Prostate gland (tissue), 2 donors: ENCODE measurements at places on chromosomes 11 and 22.

GRCh38 chr11:2808850-2809846 is 76.4 kb downstream of the CDKN1C start:
- H3K27me3 ChIP-seq, result no peaks in the 10 kb centered on the region
- no peak overlapping the region for H3K27ac ChIP-seq
- no peak for DNase-seq

DNA sequence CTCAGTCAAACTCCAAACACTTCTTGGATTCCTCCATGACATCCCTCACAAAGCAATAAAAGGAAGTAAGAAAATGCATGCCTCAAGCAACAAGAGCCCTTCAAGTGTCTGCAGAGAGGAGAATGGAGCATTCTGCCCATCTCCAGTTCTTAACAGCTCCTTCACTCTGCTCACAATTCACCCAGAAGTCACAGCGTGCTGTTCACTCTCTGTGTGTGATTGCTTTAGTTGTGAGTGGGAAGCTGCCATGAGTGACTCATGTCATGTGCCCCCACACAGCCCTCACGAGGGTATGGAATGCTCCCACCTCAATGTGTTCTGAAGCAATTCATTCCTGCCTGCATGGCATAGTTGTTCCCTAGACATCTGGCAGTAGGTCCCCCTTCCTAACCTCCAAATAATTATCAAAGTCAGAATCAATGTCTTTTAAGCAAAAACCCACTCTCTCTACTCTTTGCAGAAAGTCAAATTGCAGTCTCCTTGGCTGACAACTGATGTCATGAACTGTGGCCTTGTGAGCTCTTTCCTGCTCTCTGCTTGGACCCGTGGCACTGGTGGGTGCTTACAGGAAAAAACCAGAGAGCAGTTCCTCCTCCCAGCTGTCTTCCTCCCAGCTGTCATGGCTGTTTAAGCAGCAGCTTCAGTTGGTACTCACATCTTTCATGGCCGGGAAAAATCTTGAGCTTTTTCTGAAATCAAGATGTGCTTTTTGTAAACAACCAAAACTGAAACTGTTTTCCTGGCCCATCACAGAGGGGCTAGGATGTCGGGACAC is 112.1 kb upstream of the SPON1 start:
- H3K27ac ChIP-seq, result no peak overlapping the region
- no peaks in the 10 kb centered on the region for H3K36me3 ChIP-seq
- no peak overlapping the region for H3K4me3 ChIP-seq
- H3K4me1 ChIP-seq, result no peaks in the 10 kb centered on the region

GRCh38 chr11:33569333-33569732 is 131.3 kb downstream of the C11orf91 start:
- H3K27ac ChIP-seq, result no peak overlapping the region
- H3K36me3 ChIP-seq, result no peaks in the 10 kb centered on the region
- H3K4me3 ChIP-seq, result no peak overlapping the region

- no peaks in the 10 kb centered on the region for H3K27me3 ChIP-seq
- DNase-seq, result no peak
- H3K4me1 ChIP-seq, result no peaks in the 10 kb centered on the region
- H3K4me3 ChIP-seq, result no peak overlapping the region
- H3K27ac ChIP-seq, result no peak overlapping the region
Measured at GRCh38 chr11:119403021-119403420, 20.0 kb downstream of the THY1 start.

- H3K4me3 ChIP-seq, result no peak overlapping the region
- H3K27me3 ChIP-seq, result no peaks in the 10 kb centered on the region
- H3K36me3 ChIP-seq, result no peaks in the 10 kb centered on the region
- no peaks in the 10 kb centered on the region for H3K4me1 ChIP-seq
Measured at GRCh38 chr11:32391956-32392553, 43.3 kb downstream of the WT1 start.
